Right ventricle myocardium superior (tissue), 1 donor: ENCODE measurements at places on chromosomes 11 and 22.

DNA sequence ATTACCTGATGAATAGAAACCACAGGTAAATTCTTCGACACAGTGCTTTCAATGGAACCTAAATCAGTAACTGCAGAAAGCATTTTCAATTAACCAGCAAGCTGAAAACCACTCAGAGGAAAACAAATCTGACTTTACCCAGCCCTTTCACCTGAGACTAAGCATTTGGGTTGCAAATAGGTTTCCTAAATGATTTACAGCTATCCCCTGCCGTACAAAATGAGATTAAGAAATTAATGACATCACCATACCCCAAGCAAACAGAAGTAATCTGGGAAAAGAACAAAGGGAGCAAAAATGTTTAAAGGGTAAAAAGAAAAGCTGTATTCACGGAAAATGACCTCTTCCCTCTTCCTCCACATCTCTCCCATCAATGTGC is 584 bp downstream of the NOX4 start:
- no peak for DNase-seq

- no peak for DNase-seq
Observed at GRCh38 chr11:124194293-124195188, 11.4 kb downstream of the OR10D3 start.

GRCh38 chr11:69395287-69395686 is 86.2 kb upstream of the LINC01488 start:
- peak; percentile 35 for DNase-seq

DNA sequence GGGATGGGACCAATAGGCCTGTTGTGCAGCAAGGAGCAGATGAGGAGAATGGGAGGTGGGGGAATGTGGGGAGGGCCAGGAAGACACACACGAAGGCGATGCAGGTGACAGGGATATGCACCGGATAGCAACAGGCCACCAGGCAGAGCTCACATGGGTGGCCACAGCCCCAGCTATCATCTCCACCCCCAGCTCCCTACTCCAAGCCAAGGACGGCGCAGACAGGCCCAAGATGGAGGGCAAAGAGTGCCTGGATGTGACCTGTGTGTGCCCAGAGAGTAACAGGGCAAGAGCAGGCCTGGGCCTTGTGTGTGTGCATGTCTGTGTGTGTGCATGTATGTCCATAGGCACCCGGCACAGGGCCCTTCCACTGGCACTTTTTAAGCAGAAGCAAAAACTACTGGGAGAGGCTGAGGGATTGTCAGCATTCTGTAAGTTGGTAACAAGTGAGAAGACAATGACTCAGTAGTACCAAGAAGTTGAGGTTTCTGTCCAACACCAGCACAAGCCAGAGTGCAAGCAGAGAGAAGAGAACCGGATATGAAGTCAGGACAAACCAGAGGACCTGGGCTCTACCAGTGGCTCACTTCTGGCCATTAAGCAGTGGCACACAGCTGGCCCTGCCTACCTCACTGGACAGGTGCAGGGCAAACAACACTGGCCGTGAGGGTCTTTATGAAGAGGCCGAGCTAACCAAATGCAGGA is 36.4 kb downstream of the NRXN2 start:
- no peak for DNase-seq

- no peak for DNase-seq
Observed at GRCh38 chr11:96242191-96242847, 100.7 kb downstream of the MAML2 start.

GRCh38 chr11:59011655-59012397 is 72.5 kb downstream of the GLYATL1 start:
- no peak for DNase-seq
